NCI-H446 (cell line): ENCODE measurements at places on chromosomes 6 and 20.

DNA sequence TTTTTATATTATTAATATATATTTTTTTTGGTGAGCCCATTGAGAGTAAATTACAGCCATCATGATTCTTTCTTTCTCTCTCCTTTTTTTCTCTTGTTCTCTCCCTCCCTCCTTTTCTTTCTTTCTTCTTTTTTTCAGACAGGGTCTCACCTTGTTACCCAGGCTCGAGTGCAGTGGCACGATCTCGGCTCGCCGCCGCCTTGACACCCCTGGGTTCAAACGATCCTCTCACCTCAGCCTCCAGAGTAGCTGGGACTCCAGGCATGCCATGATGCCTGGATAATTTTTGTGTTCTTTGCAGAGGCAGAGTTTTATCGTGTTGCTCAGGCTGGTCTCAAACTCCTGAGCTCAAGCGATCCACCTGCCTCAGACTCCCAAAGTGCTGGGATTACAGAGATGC is 1.6 kb downstream of the CCDC170 start:
- no peak for DNase-seq

DNA sequence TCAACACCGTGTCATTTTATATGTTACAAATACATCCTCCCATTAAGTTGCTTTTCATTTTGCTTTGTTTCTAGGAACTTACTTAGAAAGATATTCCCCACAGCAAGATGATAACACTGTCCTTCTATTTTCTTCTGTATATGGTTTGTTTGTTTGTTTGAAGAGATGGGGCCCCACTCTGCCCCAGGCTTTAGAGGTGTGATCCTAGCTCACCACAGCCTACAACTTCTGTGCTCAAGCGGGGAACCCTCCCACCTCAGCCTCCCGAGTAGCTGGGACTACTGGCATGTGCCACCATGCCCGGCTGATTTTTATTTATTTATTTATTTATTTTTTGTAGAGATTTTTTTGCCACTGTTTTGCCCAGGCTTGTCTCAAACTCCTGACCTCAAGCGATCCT is 14.2 kb upstream of the GMDS start:
- DNase-seq, result no peak

DNA sequence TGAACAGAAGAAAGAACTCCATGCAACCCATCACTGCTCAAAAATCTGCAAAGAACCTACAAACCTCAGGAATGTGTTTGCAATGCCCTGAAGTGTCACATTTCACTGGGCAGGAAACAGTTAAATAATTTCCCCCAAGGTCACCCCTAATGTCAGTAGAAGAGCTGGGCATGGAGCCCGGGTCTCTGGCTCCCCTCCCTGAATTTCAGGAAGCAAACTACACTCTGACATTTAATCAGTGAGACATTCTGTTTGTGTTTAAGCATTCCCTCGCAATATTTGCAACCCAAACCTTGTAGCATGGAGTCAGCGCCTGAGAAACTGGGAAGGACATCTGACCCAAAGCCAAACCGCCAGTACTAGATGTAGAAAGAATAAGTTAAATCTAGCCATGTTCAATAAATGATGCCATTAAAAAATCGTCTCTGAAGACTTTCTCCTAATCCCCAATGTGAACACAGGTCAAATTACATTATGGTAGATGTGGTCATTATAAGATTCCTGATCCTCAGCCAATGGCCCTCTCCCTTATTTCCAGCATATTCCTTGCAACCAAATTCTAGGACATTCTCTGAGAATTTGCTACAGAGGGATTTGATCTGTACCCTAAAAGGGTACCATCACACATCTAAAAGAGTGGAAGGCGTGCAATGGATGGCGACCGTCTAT is 91.2 kb upstream of the ADTRP start:
- DNase-seq, result no peak

DNA sequence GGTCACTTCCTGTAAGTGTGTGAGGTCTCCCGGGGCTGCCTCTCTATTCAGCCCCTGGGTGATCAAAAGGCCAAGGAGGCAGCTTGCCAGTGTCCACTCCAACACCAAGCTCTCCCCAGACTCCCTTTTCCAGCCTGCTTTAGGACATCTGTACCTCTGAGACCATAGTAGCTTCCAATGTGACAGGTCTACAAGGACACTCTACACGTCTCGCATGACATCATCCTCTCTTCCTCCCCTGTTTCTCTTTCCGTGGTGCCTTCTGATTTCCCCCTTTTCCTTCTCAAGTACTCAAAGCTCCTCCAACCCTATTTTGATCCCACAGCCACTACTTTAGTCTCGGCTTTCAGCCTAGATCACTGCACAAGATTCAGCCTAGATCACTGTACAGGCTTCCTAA is 26.4 kb downstream of the HLA-F start:
- no peak for DNase-seq

DNA sequence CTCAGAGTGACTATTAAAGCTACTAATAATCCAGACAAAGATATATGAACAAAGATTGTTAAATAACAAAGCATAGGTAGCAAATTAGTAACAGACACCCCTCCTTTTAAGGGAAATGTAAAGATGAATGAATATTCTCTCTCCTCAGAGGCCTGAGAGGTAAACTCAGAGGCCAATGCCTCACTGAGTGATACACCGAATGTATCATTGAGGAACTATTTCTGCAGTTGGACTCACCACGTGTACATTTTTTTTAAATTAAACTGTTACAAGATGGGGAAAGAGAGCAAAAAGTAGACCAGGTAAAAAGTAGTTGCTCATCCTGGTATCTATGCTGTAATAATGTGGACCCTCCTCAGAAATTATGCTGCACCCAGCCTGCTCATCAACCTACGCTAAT is 72.3 kb upstream of the IPCEF1 start:
- DNase-seq, result no peak

DNA sequence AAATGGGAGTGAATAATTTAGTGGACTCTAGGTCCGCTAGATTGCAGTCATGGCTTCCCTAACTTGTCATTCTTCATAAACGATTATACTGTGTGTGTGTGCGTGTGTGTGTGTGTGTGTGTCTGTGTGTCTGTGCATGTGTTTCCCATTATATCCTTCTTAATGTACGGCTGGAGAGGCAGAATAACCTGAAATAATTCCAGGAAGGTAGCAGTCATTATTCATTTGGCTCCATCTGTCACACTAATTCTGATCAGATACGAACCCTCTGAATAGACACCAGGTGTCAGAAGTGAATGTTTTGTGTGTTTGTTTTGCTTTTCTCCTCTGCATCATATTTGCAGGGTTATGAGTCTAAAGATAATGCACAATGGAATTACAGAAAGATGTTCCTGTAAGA is 372.9 kb downstream of the DOK5 start:
- no peak for DNase-seq

GRCh38 chr6:43127180-43127579 is 43.9 kb upstream of the SRF start:
- no peak for DNase-seq

DNA sequence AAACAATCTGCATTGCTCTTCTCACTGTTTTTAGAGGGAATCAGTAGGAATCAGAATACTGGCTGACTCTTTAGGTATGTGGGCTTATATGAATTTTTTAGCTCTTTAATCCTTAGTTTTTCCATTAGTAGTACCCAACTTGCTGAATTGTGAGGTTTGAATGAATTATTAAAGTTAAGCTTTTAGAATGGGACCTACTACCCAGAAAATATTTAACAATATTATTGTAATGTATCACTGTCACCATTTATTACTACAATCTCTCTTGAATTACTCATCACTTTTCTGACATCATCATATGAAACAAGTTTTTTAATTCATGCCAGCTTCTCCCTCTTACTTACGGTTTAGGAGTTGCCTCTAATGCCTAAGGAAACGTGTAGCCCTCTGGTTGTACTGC is 212.7 kb downstream of the BCKDHB start:
- DNase-seq, result no peak

DNA sequence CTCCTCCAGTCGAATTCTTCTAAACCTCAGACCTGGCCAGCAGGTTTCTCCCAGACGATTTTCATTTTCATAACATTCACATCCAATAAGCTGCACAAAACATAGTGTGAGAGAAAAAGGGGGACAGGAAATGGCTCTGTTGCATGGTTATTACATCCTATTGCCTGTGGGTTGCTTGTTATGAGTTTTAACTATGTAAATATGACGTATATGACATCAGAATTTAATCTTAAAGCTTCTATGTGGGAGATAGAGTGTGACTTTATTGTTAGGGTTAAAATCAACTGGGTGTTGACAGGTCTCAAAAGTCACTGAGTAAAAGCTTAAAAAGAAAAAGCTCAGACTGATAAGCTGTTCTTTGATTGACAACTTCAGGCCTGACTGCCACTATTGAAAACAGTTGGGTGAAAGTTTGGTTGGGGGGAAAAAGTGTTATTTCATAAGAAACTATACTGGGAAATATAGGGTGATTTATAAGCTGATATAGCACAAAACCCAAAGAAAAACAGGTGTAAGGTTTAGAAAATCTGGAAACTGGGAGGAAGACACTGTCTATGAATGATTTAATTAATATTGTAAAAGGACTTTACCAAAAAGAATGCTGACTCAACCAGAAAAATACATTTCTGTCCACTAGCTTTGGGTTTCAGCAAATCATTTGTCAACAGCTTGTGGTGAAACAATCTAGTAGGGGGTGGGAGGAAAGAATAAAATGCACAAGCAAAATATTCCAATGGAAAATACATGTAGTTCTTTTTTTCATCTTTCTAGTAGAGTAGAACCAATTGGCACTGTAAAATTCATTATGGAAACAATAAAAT is 134.1 kb upstream of the CEP162 start:
- no peak for DNase-seq

- DNase-seq, result no peak
Measured at GRCh38 chr6:83370567-83370966, 60.3 kb downstream of the ME1 start.

DNA sequence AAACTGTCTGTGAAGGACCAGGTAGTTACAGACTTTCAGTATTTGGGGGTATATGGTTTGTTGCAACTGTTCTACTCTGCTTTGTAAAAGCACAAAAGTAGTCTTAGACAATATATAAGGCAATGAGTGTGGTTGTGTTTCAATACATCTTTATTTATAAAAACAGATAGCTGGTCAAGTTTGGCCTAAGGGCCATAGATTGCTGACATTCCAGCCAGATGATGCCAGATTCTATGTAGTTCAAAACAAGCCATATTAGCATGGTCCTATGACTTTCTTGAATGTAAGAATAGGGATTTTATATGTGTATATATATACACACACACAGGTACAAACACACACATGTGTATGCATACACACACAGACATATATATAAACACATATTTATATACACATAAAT is 201.8 kb downstream of the GRIK2 start:
- DNase-seq, result no peak

DNA sequence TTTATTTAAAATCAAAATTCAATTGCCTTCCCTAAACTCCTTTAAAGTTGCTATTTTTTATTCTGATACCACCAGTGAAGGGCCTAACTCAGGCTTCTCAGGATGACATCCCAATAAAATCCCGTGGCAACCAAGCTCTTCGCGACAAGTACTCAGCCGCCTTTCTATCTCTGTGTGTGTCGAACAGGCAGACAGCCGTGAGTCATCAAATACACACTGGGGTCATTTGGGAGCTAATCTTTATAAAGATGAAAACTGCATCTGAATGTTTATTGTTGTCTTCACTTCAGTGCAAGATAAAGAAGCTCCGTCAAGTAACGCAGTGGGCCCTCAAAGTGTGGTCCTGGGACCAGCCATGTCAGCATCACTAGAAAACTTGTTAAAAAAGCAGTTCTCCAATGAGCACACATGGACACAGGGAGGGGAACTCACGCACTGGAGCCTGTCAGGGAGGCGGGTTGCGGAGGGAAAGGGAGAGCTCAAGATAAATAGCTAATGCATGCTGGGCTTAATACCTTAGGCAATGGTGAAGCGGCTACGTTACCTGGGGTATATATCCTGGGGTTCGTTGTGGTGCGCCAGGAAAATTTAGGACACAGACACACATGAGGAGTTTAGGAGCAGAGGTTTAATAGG is 119.3 kb downstream of the RNF144B start:
- no peak for DNase-seq

- no peak for DNase-seq
Measured at GRCh38 chr20:63265891-63266515, 6.6 kb upstream of the ARFGAP1 start.

GRCh38 chr6:159499034-159499433 is 194.0 kb downstream of the SOD2 start:
- no peak for DNase-seq

DNA sequence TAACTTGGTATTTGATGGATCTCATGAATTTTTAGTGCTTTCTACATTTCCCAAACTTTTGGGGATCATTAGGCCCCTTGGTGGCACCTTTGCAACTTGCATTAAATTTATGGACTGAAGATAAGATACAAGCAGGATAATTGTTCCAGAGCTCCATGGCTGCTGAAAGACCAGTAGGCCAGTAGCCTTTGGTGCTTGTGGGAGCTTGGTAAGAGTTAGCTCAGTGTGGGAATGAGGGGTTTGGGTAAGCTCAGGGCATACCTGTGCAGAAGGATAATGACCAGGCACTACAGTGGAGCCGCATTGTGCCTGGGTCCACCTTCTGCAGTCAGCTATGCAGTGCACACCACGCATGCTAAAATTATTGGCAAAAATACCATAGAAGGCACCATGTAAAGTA is 240.5 kb upstream of the SUPT3H start:
- no peak for DNase-seq

GRCh38 chr6:52990342-52990741 is 4.7 kb downstream of the GSTA4 start:
- DNase-seq, result no peak

DNA sequence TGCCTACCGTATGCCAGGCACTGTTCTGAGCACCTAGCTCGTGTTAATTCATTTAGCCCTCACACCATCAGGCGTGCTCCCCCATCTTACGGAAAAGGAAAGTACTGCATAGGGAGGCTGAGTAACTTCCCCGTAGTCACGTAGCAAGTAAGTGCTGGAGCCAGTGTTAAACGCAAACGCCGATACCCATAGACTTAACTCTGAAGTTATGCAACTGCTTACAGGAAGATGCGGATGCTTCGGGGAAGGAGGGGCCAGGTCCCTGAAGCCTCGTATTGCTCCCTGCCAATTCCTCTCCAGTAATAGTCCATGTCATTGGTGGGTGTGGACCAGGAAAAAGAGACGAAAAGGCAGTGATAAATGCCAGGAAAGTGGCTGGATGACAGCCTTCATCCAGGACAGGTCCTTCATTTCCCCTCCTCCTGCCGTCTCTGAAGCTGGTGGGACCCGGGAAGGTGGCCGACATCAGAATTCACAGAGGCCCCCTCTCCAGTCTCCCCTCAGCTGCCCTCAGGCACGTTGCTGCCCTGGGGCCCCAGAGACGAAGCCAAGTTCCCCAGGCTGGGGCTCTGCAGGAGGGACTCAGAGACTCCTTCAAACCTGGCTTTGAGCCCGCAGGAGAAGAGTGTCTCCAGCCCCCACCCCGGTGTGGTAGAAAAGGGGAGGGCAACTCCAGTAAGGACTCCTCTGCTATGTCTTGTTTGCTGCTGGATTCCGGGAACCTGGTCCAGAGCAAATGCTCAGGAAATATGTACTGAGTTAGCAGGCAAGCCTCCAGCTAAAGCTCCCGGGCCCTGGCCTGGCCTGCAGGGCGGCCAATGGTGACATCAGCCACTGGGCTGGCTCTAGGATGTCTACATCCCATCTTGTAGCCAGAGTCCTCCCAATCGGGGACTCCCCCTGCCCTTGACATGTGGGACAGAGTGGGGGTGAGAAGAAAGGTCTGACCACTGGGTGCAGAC is 37.8 kb downstream of the RAB44 start:
- no peak for DNase-seq
